ENCODE measurements at places on chromosomes 3 and 15.
A peak's percentile ranks its signal among the peaks of the same experiment; 100 is the strongest.

DNA sequence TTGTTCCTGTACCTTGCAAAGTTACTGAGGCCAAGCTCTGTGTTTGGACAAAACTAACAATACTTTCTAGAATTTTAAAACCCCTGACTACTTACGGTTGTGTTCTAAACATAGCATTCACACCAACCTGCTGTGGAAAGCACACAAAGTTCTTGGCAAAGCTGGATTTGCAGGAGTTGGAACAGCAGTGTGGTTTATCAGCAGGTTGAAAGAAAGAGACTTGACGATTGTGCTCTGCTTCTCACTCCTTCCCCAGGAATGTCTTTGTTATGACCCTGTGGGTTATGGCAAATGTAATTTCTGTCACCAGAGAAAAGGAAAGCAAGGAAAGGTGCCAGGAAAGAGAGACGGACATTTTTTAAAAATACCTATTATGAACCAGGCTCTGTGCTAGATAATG lies 165.5 kb upstream of the TGFBR2 start:
- DNase-seq, result no peak

GRCh38 chr15:99057020-99057419 lies 47.9 kb upstream of the SYNM start:
- DNase-seq, result no peak

GRCh38 chr15:77440378-77440999 lies 19.8 kb downstream of the HMG20A start:
- no peak for DNase-seq

- DNase-seq, result no peak
Measured at GRCh38 chr3:129040039-129040336, 20.6 kb upstream of the GP9 start.

DNA sequence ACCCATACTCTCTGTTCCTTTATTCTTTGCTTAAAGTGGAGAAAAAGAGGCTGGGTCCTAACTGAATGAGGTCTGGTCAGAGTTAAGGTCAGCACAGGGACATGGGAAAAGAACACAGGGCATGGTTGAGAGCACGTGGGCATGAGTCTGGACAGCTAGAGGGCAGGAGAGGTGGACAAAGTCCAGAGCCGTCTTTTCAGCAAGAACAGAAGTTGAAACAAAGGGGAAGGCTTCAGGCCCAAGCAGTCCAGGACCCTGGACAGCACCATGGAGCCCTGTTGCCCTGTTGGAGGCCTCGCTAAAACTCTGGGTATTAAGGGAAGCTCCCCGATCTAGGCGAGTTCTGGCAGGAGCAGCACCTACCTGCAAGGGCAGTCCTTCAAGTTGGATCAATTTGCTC lies 50.7 kb downstream of the XYLB start:
- peak; percentile 0 for DNase-seq

DNA sequence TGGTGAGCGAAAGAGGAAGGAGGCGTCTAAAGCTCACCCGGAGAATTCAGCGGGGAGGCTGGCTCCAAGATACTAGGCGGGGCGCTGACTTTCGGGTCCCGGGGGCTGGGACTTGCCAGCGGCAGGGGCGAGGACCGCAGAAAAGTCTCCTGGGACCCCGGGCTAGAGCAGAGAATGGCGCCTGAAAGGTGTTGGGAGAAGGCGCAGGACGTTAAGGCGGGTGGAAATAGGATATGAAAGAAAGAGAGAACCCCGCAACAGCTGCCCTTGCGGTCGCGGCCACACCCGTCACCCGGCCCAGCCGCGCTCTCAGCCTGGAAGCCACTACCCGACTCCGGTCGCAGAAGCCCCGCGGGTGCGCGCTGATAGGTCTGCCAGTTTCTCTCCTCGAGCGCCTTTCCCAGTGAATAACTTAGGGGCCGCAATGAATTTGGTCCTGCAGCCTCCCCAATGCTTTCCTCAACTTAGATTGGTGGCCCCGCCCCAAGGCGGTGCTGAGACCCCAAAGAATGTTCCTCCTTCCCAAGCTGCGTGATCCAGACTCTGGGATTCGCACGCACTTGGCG lies 604 bp downstream of the LTK start:
- no peak for DNase-seq

DNA sequence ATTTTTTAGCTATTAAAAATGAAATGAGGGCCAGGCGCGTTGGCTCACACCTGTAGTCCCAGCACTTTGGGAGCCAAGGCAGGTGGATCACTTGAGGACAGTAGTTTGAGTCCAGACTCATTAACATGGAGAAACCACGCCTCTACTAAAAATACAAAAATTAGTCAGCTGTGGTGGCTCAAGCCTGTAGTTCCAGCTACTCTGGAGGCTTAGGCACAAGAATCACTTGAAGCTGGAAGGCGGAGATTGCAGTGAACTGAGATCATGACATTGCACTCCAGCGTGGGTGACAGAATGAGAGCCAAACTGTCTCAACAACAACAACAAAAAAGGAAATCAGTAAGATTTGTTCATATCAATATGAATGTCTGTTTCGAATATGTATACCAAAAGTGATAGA lies 517.1 kb downstream of the ROBO1 start:
- no peak for DNase-seq

- DNase-seq, result no peak
Measured at GRCh38 chr3:143068059-143068458, 51.5 kb upstream of the CHST2 start.

DNA sequence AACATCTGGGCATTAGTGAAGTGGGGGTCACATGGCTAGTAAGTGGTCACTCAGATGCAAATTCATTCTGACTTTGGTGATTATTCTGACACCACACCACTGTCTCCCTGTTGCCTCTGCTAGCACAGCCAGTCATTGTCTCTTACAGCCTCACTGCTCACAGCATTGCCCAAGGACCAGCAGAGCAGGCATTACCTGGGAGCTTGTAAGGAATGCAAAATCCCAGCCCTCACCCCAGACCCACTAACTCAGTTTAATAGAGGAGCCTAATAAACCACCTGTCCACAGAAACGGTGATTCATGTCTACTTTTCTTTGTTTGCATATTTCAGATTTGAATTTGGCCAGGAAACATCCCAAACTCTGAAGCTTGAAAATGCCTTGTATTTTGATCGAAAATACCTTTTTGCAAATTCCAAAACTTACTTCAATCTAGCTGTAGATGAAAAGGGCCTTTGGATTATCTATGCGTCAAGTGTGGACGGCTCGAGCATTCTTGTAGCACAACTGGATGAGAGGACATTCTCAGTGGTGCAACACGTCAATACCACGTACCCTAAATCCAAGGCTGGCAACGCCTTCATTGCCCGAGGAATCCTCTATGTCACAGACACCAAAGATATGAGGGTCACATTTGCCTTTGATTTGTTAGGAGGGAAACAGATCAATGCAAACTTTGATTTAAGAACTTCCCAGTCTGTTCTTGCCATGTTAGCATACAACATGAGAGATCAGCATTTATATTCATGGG lies 62.7 kb downstream of the GLDN start:
- DNase-seq, result no peak

GRCh38 chr3:141921316-141921715 lies 44.9 kb downstream of the ATP1B3 start:
- no peak for DNase-seq

- DNase-seq, result no peak
Measured at GRCh38 chr15:91589360-91589759, 264.1 kb upstream of the SLCO3A1 start.

- no peak for DNase-seq
Measured at GRCh38 chr3:160919942-160920341, 163.9 kb downstream of the PPM1L start.

GRCh38 chr15:100901702-100902435 lies 17.3 kb upstream of the LRRK1 start:
- DNase-seq, result no peak

GRCh38 chr3:143040261-143040879 lies 39.0 kb downstream of the U2SURP start:
- no peak for DNase-seq

DNA sequence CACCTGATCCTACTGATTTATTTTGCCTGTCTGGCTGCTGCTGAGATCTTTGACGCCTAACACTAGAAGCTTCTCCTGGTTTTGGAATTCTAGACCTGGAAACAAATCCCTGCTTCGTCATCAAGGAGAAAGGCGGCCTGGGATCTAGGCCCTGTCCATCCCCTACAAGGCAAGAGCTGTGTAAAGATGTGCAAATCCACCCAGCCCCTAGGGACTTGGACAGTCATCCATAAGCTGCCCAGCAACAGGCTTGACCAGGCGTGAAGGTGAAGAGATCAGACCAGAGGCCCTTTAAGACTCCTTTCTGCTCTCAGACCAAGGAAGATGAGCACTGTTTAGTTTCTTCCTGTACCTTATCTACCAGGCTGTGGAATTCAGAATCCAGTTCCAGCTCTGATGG lies 32.2 kb downstream of the SLC41A3 start:
- DNase-seq, result no peak

- no peak for DNase-seq
Measured at GRCh38 chr3:41679374-41679773, 282.5 kb downstream of the ULK4 start.

DNA sequence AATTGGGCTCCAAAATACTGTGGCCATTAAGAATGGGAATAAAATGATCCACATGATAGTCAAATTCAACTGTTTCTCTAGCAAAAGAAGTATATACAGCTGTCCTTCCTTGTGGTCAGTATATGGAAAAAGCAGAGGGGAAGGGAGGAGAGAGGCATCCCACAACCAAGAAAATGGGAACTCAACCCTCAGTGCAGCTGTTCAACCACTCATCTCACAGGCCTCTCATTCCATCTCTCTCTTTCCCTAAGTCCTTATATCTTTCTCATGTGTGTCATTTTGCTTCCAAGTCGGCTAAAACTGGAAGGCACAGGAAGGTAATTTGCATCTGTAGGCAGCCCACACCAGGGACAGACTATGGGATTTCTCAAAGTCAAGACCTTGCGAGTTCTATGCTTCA lies 27.5 kb downstream of the AVEN start:
- no peak for DNase-seq

DNA sequence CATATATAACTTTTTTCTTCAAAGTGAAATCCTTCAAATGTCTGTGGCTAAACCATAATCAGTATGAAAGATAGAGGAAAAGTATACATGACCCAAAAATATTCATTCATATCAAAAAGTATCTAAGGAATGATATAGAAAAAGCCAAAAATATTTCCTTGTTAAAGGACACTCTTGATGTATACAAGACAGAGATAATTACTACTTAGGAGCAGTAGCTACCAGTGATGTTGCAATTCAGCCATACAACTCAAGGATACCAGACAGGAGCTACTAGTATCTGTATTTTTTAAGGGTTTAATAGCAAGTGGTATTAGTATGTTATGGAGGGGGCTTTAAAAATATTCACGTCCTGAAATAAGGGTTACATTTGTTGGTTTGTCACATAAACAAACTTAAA lies 37.0 kb downstream of the FBXL22 start:
- no peak for DNase-seq

DNA sequence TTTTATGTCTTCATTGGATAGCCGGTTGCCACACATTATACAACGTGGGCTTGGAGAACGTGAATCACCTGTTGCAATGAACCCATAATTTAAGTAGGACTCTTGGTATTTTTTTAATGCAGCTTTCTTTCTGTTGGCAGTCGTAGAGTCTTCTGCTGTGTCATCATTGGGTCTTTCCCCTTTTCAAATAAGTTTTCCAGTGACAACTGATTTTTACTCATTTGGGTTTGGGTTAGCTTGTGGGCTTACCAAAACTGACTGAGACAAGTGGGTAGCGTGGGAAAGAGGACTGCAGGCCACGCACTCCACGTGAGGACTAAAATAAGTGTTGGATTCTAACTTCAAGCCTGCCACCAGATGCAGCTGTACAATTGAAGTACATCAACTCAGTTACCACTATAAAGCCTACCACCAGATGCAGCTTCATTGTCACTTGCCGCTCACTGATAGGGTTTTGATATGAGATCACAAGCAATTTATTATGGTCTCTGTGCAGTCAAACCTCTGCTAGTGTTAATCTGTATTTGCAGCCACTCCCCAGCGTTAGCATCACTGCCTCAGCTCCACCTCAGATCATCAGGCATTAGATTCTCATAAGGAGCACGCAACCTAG lies 6.4 kb upstream of the CAPN7 start:
- no peak for DNase-seq

DNA sequence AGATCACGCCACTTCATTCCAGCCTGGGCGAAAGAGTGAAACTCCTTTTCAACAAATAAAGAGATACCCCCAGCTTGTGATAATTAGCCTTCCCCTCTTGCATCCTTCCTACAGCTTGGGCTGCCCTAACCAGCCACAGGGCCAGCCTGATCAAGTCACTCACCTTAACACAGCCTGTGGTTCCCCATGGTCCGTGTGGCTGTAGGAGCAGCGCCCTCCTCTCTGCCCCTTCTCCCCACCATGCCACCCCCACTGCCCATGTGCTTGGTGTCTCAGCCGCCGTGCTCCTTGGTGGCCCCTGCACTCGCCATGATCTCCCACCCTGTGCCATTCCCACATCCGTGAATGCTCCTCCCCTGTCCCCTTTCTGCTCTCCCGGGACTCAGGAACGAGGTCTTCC lies 13.2 kb upstream of the RPP14 start:
- DNase-seq, result no peak

GRCh38 chr3:118688396-118688884 lies 346.2 kb downstream of the IGSF11 start:
- DNase-seq, result no peak

DNA sequence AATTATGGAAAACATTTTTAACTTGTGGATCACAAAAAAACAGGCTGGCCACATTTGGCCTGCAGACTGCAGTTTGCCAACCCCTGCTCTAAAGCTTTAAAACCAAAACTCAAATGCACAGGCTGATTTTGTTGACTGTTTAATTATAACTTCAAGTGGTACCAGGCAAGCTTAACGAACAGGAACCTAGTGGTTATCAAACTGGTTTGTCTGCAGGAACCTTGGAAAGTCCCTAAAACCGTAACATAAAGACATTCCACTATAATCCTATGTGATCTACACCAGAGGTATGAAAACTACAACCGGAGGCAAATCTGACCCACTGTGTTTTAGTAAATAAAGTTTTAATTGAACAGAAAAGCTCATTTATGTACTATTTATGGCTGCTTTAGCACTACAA lies 52.4 kb downstream of the TBL1XR1 start:
- DNase-seq, result no peak

GRCh38 chr15:57589754-57590153 lies 1.9 kb upstream of the MYZAP start:
- DNase-seq, result no peak

DNA sequence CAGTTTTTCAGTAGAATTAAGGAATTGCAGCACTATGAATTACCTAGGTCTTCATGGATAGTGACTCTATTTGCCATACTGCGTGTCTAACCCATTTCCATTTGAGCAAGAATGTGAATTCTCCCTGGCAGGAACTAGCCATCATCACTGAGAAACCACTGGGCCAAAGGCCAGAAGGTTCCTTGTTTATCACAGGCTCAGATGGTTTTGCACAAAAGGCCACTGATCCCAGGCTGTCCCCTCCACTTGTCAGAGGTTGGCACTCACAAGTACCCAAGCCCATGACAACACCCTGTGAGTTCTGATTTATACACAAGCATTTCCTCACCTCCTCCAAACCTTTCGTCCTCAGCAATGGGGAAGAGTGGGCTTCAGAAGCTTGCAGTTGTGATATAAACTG lies 131.8 kb downstream of the FOXB1 start:
- DNase-seq, result no peak

- no peak for DNase-seq
Measured at GRCh38 chr3:67048067-67048714, 50.1 kb downstream of the KBTBD8 start.

GRCh38 chr3:194496217-194496919 lies 9.6 kb upstream of the ATP13A3 start:
- DNase-seq, result no peak
